ENCODE measurements at places on chromosomes 11 and 22. TPM values are rescaled to one million over a fixed set of nuclear protein-coding genes. Genes with fewer than 3 reads are reported as not detected.

GRCh38 chr11:64852804-64853509, 8.5 kb upstream of the CDC42BPG start:
- DNase-seq: no peak

The PARVG gene
- total RNA-seq: 3.6 TPM

- DNase-seq: no peak
Observed at GRCh38 chr11:95692526-95693260, 96.9 kb downstream of the FAM76B start.

The FAT3 gene
- 0.48 TPM for total RNA-seq

- no peak for DNase-seq
Observed at GRCh38 chr11:9636691-9637090, 27.2 kb upstream of the SWAP70 start.

GRCh38 chr22:50032941-50033601, 20.5 kb upstream of the IL17REL start:
- no peak for DNase-seq

The CTTN gene
- 458 TPM for total RNA-seq

DNA sequence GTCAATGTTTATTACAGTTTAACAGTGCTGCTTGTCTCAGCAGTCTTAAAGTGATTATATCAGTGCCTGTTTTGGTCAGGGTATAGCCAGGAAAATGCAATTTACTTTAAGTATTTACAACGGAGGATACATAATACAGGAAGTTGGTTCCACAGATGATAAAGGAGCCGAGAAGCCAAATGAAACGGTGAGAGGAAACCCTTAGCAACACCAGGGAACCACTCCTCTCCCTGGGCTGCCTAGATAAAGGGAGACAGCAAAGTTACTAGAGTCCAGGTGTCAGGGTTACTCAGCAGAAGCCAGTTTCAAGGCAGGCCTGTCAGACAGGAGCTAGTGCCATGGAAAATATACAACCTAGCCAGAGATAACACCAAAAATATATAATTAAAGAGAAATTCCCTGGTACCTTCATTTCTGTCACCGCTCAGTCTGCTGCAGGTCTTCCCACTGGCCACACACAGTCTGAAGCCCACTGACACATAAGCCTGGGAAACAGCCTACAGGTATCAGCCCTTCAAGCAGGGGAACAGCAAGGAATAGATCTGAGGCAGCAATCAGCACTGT, 55.5 kb downstream of the FAM76B start:
- DNase-seq: no peak

- peak; percentile 68 for DNase-seq
Observed at GRCh38 chr11:199782-200181, 6.9 kb downstream of the SCGB1C1 start.

- DNase-seq: no peak
Observed at GRCh38 chr11:28969832-28970231, 861.6 kb downstream of the METTL15 start.

DNA sequence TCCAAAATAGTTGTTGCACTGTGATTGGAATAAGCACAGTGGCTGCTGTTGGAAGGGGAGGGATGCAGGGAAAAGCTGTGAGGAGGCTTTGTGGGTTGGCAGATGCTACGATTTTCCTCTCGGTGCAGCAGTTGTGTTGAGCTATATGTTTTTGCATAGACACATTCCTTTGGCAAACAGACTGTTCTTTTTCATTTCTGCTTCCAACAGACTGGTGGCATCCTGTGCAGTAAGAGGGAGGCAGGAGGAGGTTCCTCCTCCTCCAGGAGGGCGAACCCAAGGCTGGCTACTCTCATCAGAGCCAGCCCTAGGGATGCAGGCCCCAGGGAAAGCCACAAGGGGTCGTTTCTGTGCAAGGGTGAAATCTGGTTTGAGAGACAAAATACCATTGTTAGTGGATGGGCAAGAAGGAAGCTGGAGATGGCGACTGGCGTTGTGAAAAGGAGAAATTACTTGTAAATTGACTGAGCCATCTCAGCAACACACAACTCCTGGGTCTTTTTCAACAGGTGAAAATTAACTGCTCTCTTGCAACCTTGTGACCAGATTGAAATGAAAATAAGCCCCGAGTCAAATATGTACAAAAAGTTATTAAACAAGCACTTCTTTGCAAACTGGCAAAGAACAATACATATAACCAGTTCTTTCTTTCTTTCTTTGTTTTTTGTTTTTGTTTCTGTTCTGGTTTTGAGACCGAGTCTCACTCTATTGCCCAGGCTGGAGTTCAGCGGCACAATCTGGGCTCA, 26.5 kb upstream of the UBASH3B start:
- no peak for DNase-seq

The SEC14L6 gene
- total RNA-seq: 65.2 TPM

GRCh38 chr11:128246810-128247594, 340.4 kb downstream of the ETS1 start:
- DNase-seq: no peak

DNA sequence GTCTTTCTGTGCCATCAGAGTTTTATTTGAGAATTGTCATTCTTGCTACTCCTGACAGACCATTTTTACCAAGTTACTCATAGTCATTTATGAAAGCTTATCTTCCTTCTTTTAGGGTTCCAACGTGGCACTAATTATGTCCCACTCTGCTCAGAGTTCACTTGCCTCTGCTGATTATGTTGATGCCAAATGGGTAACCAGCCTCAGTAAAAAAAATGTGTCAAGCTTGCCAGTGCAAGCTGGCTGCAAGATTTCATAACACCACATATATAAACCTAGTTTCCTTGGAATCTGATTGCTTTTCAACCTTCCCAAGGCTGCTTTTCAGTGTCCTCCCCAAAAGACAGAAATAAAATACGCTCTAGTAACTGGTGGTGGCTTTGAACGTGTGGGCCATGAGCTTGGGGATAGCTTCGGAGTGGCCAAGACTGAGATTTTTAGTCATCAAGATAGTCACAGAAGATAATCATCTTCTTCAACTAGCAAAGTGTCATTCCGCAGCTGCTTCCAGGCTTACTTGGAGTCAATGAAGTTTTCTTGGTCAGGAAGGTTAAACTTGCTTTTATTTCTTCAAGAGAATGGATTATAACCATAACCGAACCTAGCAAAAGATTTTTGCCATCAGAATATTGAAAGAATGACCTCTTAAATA, 29.5 kb upstream of the APOA1 start:
- DNase-seq: no peak

GRCh38 chr11:48142889-48143288, 73.7 kb upstream of the OR4B1 start:
- DNase-seq: no peak

DNA sequence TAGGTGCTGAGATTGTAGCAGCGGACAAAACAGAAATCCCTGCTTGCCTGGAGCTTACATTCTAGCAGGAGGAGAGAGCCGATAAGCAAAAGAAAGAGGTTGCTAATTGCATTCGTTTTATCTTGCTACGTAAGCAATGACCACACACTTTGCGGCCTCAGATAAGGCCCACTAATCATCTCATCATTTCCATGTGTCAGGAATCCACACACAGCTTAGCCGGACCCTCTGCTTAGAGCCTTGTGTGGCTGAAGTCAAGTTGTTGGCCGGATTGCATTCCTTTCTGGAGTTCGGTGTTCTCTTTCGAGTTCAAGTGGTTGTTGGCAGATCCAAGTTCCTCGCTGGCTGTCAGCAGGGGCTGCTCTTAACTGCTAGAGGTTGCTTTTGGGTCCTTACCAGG, 101.6 kb downstream of the CHST1 start:
- no peak for DNase-seq

DNA sequence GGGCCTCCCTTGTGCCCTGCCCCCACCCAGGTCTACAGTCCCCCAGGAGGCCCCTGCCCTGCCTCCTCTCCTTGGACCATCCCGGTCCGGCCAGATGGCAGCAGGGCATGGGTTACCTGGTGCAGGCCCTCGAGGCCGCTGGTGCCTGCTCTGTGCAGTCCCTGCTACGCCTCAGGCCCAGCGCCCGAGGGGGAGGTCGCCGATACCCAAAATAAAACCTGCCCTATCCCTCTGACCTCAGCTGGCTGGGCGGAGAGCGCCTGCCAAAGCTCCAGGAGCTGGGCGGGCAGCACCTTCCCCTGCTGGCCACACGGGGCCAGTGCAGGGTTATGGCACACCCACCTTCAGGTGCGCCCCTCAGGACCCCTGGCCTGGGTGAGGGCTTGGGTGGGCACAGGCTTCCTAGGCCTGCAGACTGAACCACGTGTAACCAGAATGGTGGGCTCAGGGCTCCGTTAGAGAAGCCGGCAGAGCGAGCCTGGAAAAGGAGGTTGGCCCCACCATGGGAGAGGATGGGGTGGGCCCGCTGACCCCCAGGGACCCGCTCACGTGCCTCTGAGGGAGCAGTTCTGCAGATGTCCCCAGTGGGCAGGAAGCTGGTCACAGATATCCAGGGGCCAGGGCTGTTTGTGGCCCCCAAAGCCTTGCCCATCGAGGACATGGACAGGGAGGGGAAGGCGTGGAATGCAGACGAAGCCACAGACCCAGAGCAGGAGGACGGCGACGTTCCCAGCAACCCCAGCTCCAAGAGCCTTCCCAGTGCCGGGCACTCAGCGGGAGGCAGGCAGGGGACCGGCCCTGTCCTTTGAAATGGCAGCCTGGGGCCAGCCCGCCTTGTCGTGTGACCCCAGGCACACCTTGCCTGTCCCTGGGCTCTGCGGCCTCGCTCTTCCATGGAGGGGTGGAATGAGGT, 1.7 kb upstream of the TNNT3 start:
- DNase-seq: no peak

The EHF gene
- total RNA-seq: 119 TPM

GRCh38 chr11:108796551-108796950, 131.7 kb downstream of the DDX10 start:
- no peak for DNase-seq

- DNase-seq: no peak
Observed at GRCh38 chr11:73454987-73455386, 78.8 kb downstream of the RELT start.

The FOLR2 gene
- 4.8 TPM for total RNA-seq

- DNase-seq: no peak
Observed at GRCh38 chr11:126061707-126062678, 673 bp downstream of the CDON start.

The IGSF9B gene
- total RNA-seq: 9.8 TPM

The BLID gene
- total RNA-seq: not detected

The AASDHPPT gene
- 33.7 TPM for total RNA-seq

DNA sequence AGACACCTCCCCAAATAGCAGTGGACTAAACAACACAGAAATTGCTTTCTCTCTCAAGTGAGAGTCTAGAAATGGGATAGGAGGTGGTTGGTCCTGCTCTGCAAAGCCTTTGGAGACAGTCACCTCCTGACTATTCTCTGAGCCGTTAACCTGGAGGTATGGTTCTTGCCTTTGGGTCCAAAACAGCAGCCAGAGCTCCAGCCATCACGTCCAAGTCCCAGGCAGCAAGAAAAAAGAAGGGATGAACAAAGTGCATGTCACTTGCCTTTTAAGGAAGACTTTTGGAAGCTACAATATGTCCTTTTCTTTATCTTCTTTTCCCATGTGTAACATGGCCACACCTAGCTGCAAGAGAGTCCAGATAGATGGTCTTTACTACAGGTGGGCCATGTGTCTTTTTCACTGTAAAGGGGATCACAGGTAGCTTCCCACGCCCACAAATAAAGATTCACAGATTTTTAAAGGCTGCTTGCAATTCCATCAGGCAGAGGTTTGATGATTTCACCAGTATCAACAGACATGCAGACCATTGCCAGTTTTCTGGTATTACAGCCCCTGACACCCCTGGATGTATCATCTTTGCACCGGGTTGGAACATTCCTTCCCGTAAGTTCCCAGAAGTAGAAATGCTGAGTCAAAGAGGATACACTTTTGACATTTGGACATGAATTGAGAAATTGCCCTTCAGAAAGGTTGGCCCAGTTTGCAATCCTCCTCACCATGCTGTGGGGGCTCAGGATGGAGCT, 66.0 kb downstream of the MYEOV start:
- DNase-seq: no peak

The MYH9 gene
- total RNA-seq: 305 TPM

The NUP160 gene
- total RNA-seq: 55.7 TPM

DNA sequence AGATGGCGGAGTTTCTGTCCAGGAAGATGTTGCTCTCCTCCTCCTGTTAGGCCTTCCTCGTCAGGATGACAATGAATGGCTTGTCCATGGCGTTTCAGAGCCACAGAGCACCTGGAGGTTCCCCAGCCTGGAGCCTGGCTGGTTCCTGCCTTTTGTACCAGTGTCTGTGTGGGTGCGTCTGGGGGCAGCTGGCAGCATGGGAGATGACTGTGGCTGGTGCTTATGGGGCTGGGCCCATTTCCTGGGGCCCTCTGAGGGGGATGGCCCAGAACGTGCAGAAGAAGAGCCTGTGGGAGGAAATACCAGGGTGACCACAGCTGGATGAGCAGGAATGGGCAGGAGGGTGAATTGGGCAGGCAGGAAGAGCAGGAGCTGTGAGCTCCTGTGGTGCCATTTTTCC, 6.7 kb downstream of the SLC37A2 start:
- no peak for DNase-seq

DNA sequence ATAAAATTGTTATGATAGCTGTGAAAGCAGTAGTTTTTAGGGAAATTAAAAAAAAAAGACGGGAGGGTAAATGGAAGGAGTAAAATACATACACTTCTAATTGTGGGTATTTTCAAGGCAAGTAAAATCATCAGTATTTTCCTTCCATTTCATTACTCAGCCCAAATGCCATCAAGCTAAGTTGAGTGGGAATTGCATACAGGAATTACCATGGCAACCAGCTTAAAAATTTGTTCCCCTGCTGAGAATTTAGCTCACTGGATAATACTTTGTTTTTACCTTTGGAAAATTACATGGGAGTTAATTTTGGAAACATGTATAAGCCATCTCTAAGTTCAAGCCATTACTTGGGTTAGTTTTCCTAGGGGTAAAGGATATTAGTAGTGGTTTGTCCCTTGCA, 1873.4 kb downstream of the LRRC4C start:
- DNase-seq: no peak

The MPPED1 gene
- 0.99 TPM for total RNA-seq

The TRIM29 gene
- total RNA-seq: 1,457 TPM

DNA sequence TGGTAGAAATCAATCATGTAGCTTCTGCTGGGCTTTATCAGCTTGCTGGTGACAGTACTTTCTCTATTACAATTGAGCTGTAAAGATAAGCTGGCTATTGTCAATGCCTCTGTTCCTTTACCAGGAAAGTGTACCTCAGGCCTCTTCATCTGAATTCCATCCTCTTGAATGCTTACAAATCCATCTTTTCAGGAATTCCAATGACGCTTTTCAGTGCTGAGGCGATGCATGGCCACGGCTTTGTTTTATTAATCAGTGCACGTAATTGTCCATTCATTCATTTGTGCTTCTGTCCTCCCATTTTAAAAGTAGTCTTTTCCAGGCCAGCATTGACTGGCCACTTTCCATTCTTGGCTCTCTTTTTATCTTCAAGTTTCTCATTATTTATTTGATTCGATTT, 202.0 kb downstream of the PGR start:
- no peak for DNase-seq

The RBMXL2 gene
- total RNA-seq: not detected

The PPP1CA gene
- 158 TPM for total RNA-seq

DNA sequence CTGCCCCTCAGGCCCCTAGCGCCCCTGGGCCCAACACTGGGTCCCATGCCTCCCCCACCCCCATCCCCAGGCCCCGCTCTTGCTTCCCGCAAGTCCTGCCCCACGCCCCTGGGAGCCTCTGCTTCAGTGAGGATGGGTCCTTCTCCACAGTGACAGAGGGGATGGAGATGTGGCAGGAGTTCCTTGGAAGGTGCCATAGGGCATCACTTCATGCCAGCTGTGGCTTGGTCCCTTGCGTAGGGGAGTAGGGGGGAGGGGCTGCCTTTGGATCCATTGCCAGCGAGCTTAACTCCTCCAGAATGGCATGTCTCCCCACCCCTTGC, 9.5 kb upstream of the TBC1D22A start:
- no peak for DNase-seq
